ENCODE measurements at places on chromosomes 12 and 14. TPM values are rescaled to one million over a fixed set of nuclear protein-coding genes. Genes with fewer than 3 reads are reported as not detected.

GRCh38 chr14:102644523-102644922 lies 52.1 kb downstream of the RCOR1 start:
- no peak for DNase-seq

- no peak for DNase-seq
Measured at GRCh38 chr14:49598189-49598484, 603 bp upstream of the LRR1 start.

HOXC10 gene
- total RNA-seq: not detected

HOXC9 gene
- not detected for total RNA-seq

PYGL gene
- 22.1 TPM for total RNA-seq

OXA1L gene
- 71.2 TPM for total RNA-seq

CLEC6A gene
- not detected for total RNA-seq
